ENCODE measurements at places on chromosomes 5 and 9.

- DNase-seq = no peak
These were observed 117.2 kb downstream of the PSD2 start for GRCh38 chr5:139912804-139913203.

GRCh38 chr5:164179406-164179805, 674.0 kb downstream of the MAT2B start:
- DNase-seq = no peak

DNA sequence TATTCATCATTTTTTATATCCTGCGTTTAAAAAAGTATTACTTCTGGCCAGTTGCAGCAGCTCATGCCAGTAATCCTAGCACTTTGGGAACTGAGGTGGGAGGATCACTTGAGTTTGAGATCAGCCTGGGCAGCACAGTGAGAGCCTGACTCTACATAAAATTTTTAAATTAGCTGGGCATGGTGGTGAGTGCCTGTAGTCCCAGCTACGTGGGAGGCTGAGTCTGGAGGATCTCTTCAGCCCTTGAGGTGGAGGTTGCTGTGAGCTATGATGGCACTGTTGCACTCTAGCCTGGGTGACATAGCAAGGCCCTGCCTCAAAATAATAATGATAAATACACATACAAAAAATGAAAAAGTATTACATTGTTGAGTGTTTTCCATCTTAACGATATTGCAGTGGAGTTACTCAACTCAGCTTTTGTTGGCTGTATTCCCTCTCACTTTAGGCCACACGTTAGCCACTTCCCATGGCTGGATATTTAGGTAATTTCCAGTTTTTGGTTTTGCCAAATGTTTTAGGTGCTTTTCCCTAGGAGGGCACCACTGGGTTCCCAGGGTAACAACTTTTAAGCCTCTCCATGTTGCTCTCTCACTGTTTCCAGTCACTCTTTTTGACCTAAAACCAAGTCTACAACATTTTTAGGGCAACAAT, 20.6 kb downstream of the SHB start:
- no peak for DNase-seq

- DNase-seq = no peak
These were observed 14.3 kb upstream of the SH3RF2 start for GRCh38 chr5:145922059-145922458.
